ENCODE measurements at places on chromosomes 5 and 9. TPM values are rescaled to one million over a fixed set of nuclear protein-coding genes. Genes with fewer than 3 reads are reported as not detected.

DNA sequence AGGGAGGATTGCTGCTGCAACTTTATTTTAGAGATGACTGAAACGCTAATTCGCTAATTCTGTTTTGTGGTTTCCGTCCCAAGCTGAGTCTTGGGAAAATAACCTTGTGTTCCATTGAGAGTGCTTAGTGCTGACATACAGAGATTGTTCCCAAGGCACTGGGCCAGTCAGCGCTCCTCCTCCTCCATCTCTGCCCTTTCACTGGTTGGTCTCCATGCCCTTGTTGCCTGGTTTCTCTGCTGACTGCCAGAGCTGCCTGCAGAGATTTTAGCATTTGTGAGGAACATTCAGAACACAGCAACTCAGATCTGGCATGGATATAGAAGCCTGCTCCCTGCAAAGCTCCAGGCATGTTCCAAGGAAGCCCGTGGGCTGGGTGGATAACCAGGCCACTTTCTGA, 126.0 kb upstream of the IRX2 start:
- no peak overlapping the region for H3K27ac ChIP-seq
- H3K27me3 ChIP-seq: no peaks in the 10 kb centered on the region
- H3K4me1 ChIP-seq: no peaks in the 10 kb centered on the region

- DNase-seq: no peak
- H3K4me1 ChIP-seq: peaks cover 4% of the 10 kb centered on the region
- no peaks in the 10 kb centered on the region for H3K36me3 ChIP-seq
Observed at GRCh38 chr5:57700484-57700883, 217.9 kb upstream of the ACTBL2 start.

DNA sequence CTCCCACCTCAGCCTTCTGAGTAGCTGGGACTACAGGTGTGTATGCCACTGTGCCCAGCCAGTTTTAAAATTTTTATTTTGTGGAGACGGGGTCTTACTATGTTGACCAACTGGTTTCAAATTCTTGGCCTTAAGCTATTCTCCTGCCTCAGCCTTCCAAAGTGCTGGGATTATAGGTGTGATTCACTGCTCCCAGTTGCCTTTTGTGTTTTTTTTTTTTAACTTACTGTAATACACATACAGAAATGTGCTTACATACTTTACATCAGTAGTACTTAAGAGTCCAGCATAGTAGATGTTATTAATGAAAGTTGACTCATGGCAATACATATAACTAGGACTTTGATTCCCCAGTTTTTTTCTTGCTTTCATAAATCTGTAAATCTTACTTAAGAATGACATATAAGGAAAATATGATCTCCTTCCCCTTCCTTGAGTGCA, 4.7 kb downstream of the MAN2A1 start:
- DNase-seq: peak; percentile 76
- H3K4me1 ChIP-seq: peaks cover 16% of the 10 kb centered on the region
- peak overlapping the region; percentile 55 for H3K27ac ChIP-seq
- H3K4me3 ChIP-seq: no peak overlapping the region

DNA sequence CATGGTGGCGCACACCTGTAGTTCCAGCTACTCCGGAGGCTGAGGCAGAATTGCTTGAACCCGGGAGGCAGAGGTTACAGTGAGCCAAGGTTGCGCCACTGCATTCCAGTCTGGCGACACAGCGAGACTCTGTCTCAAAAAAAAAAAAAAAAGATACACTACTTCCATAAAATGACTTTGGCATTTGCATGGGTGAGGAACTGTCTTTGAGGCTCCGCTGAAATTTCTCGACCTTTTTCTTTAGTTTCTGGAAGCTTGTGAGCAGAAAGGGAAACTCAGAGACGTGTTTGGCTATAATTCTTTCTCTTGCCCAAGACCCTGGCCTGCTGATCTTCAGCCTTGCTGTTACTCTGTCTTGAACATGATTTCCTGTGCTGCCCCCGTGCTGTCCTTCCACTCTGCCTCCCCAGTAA, 37.3 kb downstream of the SPIN1 start:
- H3K27ac ChIP-seq: peak overlapping the region; percentile 57
- H3K4me3 ChIP-seq: no peak overlapping the region
- no peaks in the 10 kb centered on the region for H3K27me3 ChIP-seq
- peaks cover 11% of the 10 kb centered on the region for H3K36me3 ChIP-seq
- peaks cover 20% of the 10 kb centered on the region for H3K4me1 ChIP-seq

Gene IL5
- total RNA-seq: not detected

DNA sequence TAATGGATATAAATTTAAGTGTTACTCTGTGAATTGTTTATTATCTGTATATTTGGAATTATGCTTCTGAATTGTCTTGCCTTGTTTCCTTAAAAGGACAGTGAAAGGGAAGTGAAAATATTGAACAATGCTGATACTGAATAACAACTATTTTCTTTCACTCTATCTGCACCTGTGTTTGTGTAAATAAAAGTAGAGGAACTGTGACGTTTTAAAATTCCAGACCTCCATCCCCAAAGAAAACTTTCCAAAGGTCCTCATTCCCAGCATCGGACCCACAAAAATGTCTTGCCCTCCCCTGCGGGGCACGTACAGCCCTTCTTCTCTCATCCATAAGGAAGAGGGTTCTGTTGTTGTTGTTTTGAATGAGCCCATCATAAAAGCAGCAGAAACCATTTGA, 100.0 kb downstream of the NLN start:
- peaks cover 4% of the 10 kb centered on the region for H3K36me3 ChIP-seq
- H3K27me3 ChIP-seq: no peaks in the 10 kb centered on the region
- 0 out of 2 replicates have a peak, but pooled peaks cover 3% of the 10 kb centered on the region for H3K4me1 ChIP-seq
- DNase-seq: no peak
- no peak overlapping the region for H3K27ac ChIP-seq
- no peak overlapping the region for H3K4me3 ChIP-seq

- H3K36me3 ChIP-seq: peaks cover 4% of the 10 kb centered on the region
- H3K4me3 ChIP-seq: no peak overlapping the region
- no peak overlapping the region for H3K27ac ChIP-seq
- H3K27me3 ChIP-seq: no peaks in the 10 kb centered on the region
- H3K4me1 ChIP-seq: no peaks in the 10 kb centered on the region
- no peak for DNase-seq
Observed at GRCh38 chr9:76101947-76102346, 211.5 kb downstream of the PCSK5 start.

- no peaks in the 10 kb centered on the region for H3K4me1 ChIP-seq
- H3K4me3 ChIP-seq: no peak overlapping the region
- H3K36me3 ChIP-seq: 0 out of 2 replicates have a peak, but pooled peaks cover 2% of the 10 kb centered on the region
- H3K27me3 ChIP-seq: no peaks in the 10 kb centered on the region
- H3K27ac ChIP-seq: no peak overlapping the region
Observed at GRCh38 chr5:80140496-80140895, 105.3 kb downstream of the THBS4 start.

Data from IMR-90 (cell line).